Subcutaneous preadipocyte (primary cell): ENCODE measurements at places on chromosomes 4 and X. TPM values are rescaled to one million over a fixed set of nuclear protein-coding genes. Genes with fewer than 3 reads are reported as not detected.

Gene FRG2
- not detected in 2 replicates for total RNA-seq

Gene HPSE
- 1.8 and 3.7 TPM in 2 replicates for total RNA-seq

Gene JADE1
- 20.9 and 27.0 TPM in 2 replicates for total RNA-seq

Gene KLF8
- 3.1 and 4.4 TPM in 2 replicates for total RNA-seq

Gene UGT8
- total RNA-seq = under 0.01 TPM in 1 of 2 replicates, not detected in the other

Gene ZBTB33
- 15.4 and 17.8 TPM in 2 replicates for total RNA-seq

Gene SLC49A3
- 6.8 and 15.1 TPM in 2 replicates for total RNA-seq

Gene USP17L24
- not detected in 2 replicates for total RNA-seq

Gene PPP4R3C
- total RNA-seq = not detected in 2 replicates

Gene MAB21L2
- total RNA-seq = not detected in 2 replicates

Gene PDGFC
- 22.4 and 70.4 TPM in 2 replicates for total RNA-seq

Gene NOX1
- total RNA-seq = not detected in 2 replicates

Gene PHOX2B
- total RNA-seq = not detected in 2 replicates

Gene ZAR1
- not detected in 2 replicates for total RNA-seq

Gene NDNF
- 0.73 and 1.2 TPM in 2 replicates for total RNA-seq

Gene CT47B1
- not detected in 2 replicates for total RNA-seq
